ENCODE measurements at places on chromosomes 6 and 20.

- H3K36me3 ChIP-seq, result no peaks in the 10 kb centered on the region
- no peak for DNase-seq
- H3K27me3 ChIP-seq, result no peaks in the 10 kb centered on the region
- no peak overlapping the region for H3K27ac ChIP-seq
These were observed 285.8 kb upstream of the TBX18 start for GRCh38 chr6:85050149-85050548.

DNA sequence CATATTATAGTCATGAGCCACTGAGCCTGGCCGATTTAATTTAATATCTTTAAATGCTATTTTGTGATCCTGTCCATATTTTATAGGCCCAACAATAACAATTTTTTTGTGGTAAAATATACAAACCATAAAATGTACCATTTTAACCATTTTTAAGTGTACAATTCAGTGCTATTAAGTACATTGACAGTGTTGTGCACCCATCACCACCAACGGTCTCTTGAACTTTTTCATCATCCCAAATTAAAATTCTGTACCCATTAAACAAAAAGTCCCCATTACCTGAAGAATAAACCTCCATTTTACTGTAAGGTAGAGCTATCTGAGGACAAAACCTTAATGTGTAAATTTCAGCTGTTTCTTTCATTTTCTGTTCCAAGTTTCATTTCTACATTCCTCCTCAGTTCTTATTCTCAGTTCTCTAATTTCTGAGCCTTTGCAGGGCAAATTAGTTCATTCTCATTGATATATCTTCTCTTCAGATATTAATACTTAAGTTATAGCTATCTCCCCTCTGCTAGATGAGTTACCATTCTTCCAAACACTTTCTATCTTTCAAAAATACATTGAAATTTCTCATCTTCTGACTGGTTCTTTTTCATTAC lies 10.3 kb downstream of the MTO1 start:
- peaks cover 86% of the 10 kb centered on the region for H3K36me3 ChIP-seq
- no peaks in the 10 kb centered on the region for H3K4me1 ChIP-seq
- no peaks in the 10 kb centered on the region for H3K27me3 ChIP-seq
- no peak for DNase-seq
- no peak overlapping the region for H3K4me3 ChIP-seq

- no peak for DNase-seq
- no peaks in the 10 kb centered on the region for H3K27me3 ChIP-seq
- no peak overlapping the region for H3K4me3 ChIP-seq
- H3K27ac ChIP-seq, result no peak overlapping the region
- no peaks in the 10 kb centered on the region for H3K36me3 ChIP-seq
These were observed 473.0 kb upstream of the SPTLC3 start for GRCh38 chr20:12535770-12536169.

- no peaks in the 10 kb centered on the region for H3K36me3 ChIP-seq
- peaks cover 40% of the 10 kb centered on the region for H3K4me1 ChIP-seq
- no peaks in the 10 kb centered on the region for H3K27me3 ChIP-seq
These were observed 54.3 kb downstream of the SYTL3 start for GRCh38 chr6:158703837-158704822.

GRCh38 chr20:23515250-23515939 lies 24.5 kb downstream of the CST8 start:
- H3K4me1 ChIP-seq, result no peaks in the 10 kb centered on the region
- no peaks in the 10 kb centered on the region for H3K36me3 ChIP-seq
- no peak for DNase-seq
- no peak overlapping the region for H3K27ac ChIP-seq
